Regular cardiac myocyte (primary cell): ENCODE measurements at places on chromosomes 5 and 9. TPM values are rescaled to one million over a fixed set of nuclear protein-coding genes. Genes with fewer than 3 reads are reported as not detected.

Gene ARSI
- total RNA-seq, result 4.4 and 5.4 TPM in 2 replicates

Gene TARS1
- 240 and 337 TPM in 2 replicates for total RNA-seq

Gene OGN
- total RNA-seq, result 0.28 TPM in 1 of 2 replicates, not detected in the other

Gene FBN2
- total RNA-seq, result 1.7 and 9.6 TPM in 2 replicates

Gene C9orf50
- 0.28 TPM in 1 of 2 replicates, not detected in the other for total RNA-seq

Gene IRX2
- 0.38 and 0.56 TPM in 2 replicates for total RNA-seq

Gene ITGA2
- total RNA-seq, result 71.9 and 121 TPM in 2 replicates

Gene ROPN1L
- 0.28 and 0.38 TPM in 2 replicates for total RNA-seq

Gene CER1
- not detected in 2 replicates for total RNA-seq

Gene PRLR
- total RNA-seq, result under 0.01 TPM in 1 of 2 replicates, not detected in the other
